CD4-positive, alpha-beta T cell treated with Interleukin-2 at 100 ng/mL for 4 hours (primary cell): ENCODE measurements at places on chromosomes 16 and 17.
A peak's percentile ranks its signal among the peaks of the same experiment; 100 is the strongest.

GRCh38 chr16:81700071-81700779 is 78.9 kb upstream of the PLCG2 start:
- DNase-seq: no peak

DNA sequence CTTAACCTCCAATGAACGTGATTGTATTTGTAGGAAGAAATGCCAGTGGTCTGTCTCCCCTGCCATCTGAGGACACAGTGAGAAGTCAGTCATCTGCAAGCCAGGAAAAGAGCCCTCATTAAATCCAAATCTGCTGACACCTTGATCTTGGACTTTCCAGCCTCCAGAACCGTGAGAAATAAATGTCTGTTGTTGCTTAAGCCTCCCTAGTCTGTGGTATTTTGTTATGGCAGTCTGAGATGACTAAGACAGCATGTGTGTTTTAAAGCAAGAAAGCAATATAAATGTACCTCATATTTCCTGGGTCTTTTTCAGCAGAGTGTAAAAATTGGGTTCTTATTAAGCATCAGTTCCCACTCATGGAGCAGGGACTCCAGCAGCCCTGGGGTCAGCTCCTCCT is 177.9 kb upstream of the NLRP1 start:
- DNase-seq: no peak

DNA sequence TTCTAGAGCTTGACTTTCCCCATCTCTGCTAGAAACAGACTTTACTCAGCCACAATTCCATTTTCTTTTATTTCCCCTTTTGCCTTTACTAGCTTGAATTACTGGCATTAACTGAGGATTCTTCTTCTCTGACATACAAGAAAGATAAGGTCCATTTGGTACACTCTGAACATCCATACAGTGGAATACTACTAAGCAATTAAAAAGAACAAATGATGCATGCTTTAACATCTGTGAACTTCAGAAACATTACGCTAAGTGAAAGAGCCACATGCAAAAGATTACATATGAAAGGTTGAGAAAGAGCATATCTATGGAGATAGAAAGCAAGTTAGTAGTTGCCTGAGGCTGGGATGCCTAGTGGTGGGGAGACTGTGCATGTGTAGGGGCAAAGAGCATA is 130.9 kb downstream of the PPM1E start:
- DNase-seq: no peak

DNA sequence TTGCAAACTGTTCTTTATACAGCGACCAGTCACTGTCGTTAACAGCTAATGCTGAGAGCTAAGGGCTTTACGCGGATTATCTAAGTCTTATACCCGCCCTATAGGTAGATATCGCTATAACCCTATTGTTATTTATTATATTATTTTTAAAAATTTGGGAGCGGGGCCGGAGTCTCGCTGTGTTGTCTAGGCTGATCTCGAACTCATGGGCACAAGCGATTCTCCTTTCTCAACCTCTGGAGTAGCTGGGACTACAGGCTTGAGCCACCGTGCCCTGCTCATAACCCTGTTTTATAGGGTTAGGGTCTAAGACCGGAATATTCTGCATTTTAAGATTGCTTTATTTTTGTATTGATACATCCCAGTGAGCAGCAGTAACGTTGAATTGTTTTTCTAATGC is 24.7 kb downstream of the DEF8 start:
- no peak for DNase-seq

GRCh38 chr17:55295411-55296170 is 30.8 kb downstream of the HLF start:
- DNase-seq: peak; percentile 69

- DNase-seq: no peak
Observed at GRCh38 chr17:19321481-19322128, 40.9 kb downstream of the B9D1 start.

- DNase-seq: no peak
Observed at GRCh38 chr17:75697651-75698291, 23.5 kb upstream of the ITGB4 start.

GRCh38 chr17:67016039-67016762 is 28.2 kb upstream of the CACNG1 start:
- DNase-seq: no peak

GRCh38 chr17:27651411-27652345 is 20.7 kb downstream of the LGALS9 start:
- peak; percentile 73 for DNase-seq

- DNase-seq: no peak
Observed at GRCh38 chr17:58401287-58401686, 16.0 kb downstream of the RNF43 start.

DNA sequence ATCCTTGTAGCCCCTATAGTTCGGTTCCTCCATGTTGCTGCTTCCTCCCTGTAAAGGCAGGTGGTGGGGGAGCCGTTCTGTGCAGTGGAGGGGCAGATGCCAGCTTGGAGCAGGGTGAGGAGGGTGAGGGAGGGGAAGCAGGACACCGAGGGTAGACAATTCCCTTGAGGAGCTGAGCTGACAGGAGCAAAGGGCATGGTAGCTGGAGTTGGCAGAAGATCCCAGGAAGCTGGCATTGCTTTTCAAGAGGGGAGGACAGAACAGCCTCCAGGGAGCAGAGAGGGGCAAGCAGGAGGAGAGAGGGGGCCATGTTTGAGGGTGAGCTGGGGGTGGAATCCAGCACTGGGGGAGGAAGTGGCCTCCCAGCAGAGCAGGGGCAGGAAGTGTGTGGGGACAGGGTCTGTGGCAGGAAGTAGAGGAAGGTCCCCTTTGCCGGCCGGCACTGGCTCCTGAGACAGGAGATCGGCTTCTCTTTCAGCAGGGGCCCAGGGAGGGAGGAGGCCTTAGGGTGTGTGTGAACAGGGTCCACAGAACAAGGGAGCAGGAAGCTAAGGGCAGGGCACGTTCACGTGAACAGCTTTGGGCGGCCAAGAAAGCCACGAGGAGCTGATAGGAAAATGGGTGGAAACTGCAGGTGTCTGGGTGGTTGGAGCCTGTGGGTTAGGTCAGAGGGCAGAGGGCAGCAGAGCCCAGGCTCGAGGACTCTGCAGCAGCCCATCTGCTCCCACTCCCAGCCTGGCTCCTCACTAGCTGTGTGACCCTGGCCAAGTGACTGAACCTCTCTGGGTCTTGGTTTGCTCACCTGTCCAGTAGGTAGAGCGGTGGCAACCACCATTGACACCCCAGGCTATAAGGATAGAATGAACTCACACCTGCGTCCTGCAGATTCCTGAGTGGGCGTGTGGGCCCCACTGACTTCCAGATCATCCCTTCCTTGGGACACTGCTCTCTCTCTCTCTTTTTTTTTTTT is 17.5 kb upstream of the SPNS2 start:
- peak; percentile 27 for DNase-seq

DNA sequence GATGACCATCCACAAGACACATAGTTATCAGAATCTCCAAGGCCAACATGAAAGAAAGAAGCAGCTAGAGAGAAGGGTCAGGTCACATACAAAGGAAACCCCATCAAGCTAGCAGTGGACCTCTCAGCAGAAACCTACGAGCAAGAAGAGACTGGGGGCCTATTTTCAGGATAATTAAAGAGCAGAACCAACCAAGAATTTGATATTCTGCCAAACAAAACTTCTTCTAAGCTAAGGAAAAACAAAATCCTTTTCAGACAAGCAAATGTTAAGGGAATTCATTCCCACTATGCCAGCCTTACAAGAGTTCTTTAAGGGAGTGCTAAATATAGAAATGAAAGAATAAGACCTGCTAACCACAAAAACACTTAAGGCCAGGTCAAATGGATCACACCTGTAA is 47.8 kb downstream of the ITFG1 start:
- no peak for DNase-seq

DNA sequence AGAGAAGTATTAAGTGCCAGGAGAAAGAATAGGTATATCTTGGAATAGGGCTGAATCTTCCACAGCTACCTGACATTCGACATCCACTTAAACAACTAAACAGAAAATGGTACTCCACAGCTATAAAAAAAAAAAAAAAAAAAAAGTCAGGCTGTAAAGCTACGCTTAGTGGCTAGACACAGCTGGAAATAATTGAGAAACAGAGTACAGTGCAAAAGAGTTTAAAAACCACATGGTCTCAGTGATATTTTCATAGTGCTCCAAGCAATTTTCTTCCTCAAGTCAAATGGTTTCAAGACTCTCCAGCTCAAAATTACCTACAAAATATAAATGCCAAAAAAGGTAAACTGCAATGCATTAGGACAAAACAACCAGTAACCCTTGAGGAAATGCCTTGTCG is 607.1 kb downstream of the KCNJ2 start:
- no peak for DNase-seq

DNA sequence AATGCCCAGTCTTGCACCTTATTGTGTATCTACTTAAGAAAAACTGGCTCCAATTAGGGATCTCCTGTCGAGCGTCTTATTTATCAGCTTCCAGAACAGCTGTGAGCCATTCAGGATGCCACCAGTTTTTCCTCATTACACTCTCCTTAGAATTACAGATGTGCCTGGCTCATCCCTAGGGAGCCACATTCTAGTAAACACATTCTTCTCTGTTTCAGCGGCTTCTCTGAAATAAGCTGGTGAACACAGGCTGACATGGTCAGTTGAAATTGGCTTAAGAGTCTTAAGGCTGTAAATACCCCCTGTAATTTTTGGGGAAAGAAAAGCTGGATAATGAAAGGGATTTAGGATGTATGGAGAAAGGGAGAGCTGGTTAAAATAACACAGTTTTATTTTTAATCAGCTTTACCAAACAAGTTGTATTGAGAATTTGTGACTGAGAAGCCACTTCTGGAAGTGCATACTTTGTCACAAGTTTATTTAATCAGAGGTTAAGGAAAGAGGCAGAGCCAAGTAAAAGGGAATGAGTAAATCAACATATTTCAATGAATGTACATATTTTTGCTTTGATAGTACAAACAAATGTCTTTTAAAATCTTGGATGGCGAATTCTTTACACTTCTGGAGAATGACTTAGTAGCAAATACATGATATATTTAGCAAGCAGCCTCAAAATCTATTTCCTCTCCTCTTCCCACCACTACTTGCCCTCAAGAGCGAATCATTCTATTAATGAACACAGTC is 562.0 kb upstream of the GOT2 start:
- DNase-seq: no peak

GRCh38 chr17:40062329-40063186 is at the start of gene THRA:
Gene THRA, plus strand, starts transcription at chr17:40062965. Its CDS starts 11,524 bp downstream, at chr17:40074489.
- peak; percentile 55 for DNase-seq

DNA sequence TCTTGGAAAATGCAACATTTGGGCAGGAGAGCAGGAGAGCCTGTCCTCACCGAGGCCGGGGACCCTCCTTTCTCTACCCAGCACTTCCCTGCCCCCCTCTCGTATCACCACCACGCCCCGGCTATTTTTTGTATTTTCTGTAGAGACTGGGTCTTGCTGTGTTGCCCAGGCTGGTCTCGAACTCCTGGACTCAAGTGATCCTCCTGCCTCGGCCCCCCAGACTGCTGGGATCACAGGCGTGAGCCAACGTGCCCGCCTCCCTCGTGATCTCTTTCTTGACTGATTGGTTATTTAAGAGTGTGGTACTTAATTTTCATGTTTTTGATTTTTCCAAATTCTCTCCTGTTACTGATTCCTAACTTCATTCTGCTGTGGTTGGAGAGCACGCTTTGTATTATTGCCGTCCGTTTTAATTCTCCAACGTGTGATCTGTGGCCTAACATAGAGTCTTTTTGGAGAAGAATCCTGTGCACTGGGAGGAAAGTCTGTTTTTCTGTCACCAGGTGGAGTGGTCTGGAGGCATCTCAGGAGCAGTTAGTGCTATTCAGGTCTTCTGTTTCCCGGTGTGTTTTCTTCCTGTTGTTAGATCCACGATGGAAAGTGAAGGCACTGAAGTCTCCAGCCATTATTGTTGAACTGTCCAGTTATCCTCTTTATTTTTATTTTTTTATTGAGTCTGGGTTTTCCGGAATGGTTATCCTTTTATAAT is 40.4 kb downstream of the ZNF778 start:
- no peak for DNase-seq

DNA sequence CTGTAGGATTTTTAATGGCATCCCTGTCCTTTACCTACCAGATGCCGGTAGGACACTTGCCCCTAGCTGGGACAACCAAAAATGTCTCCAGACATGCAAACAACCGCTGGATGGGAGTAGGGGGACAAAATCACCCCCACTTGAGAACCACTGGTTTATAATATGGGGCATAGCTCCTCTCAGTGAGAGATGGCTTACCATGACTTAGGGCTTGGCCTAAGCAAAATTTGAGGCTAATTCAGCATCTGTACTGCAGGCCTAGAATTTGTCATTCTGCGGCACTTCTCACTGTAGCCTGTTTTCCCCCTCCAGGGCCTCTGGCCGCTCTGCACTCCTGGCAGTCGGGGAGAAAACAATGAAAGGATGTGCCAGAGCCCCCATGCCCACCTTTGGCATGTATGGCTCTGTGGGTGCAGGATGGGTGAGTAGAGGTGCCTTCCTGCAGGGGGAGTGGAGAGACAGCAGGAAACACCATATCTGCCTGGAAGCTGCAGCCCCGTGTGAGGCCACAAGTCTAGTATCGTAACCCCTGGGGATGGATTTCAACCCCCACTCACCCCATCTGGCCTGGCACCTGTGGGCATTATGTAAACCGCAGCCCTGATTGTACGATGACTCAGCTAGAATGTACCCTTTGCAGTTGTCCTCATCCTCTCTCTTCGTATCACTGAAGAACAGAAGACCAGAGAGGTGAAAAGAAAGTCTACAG is 268.1 kb downstream of the SOX9 start:
- DNase-seq: no peak

DNA sequence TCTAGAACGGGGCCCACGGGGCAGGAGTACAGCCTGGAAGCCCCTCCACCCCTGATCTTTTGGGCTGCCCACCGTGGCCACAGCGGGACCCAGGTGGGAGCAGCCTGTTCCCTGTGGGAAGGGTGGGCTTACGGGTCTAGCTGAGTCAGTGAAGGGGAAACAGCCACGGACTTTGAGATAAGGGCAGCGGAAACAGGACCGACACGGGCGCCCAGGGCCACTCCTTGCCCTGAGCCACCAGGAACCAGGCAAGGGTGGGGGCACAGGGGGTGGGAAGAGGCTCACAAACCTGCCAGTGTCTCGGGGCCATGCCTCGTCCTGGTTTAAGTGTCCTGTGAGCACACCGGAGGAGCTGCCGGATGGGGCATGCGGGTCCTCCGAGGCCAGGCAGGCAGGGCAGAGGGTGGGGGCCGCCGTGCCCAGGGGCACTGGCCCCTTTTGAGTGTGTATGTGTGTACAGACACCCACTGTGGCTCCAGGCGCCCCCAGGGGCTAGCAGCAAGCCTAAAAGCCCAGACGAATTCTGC is 47.6 kb upstream of the PVALEF start:
- no peak for DNase-seq

- DNase-seq: no peak
Observed at GRCh38 chr16:76118344-76118743, 158.9 kb upstream of the CNTNAP4 start.

GRCh38 chr16:89561884-89562599 is 1.6 kb downstream of the RPL13 start:
- DNase-seq: no peak

GRCh38 chr17:75260641-75261335 is 618 bp downstream of the GGA3 start:
- peak; percentile 60 for DNase-seq

GRCh38 chr17:49741009-49741691 is 22.8 kb downstream of the FAM117A start:
- peak; percentile 47 for DNase-seq
